ENCODE measurements at places on chromosomes 11 and 22.

DNA sequence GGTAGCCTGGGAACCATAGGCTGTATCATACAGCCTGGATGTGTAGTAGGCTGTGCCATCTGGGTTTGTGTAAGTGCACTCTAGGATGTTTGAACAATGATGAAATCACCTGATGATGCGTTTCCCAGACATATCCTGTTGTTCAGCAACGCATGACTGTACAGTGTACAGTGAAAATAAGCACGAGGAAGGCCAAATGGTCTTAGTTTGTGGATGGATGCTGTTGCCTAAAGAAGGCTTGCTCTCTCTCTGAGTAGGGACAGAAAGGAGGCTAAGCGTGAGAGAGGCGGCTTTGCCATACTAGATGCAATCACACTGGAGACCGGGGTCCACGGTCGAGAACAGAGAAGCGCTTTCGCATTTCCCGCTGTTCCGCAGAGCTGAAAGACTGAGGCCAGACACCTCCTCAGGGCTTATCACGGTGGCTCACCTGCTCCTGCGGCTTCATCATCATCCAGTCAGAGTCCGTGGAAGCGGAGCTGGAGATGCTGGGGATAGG, 27.6 kb upstream of the APLP2 start:
- DNase-seq: no peak

DNA sequence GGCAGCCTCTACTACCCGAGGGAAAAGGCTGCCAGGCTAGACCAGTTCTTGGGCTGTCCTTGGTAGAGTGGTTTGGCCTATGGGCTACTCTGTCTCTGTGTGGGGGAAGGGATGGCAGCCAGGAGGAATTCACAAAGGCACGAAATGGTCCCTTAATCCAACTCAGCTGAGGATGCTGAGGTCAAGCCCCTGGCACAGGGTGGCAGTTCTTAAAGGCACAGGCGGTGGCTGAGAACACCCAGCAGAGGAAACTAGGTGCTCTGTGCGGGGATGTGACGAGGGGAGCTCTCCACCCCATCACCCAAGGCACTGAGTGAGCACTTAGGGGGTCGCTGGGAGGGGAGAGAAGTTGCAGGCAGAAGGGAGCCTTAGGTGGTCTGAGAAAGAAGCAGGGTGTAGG, at the start of gene MFRP:
MFRP (minus strand) TSS at position 101 of the 400 bp plus-strand sequence. CDS start 192 bp downstream, outside the sequence.
- DNase-seq: no peak

GRCh38 chr11:111698852-111699559, 67.2 kb downstream of the PPP2R1B start:
- no peak for DNase-seq

DNA sequence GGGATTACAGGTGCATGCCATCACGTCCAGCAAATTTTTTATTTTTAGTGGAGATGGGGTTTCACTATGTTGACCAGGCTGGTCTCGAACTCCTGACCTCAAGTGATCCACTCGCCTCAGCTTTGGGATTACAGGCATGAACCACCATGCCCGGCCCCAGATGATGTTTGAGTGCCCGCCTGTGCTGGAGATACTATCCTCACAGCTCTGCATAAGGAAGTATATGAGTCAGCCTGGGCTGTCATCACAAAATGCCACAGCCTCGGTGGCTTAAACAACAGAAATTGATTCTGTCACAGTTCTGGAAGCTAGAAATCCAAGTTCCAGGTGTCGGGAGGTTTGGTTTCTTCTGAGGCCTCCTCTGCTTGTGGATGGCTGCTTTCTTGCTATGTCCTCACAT, 119.3 kb downstream of the OSBP2 start:
- no peak for DNase-seq

- DNase-seq: no peak
Measured at GRCh38 chr11:132855516-132855915, 676.8 kb downstream of the OPCML start.

DNA sequence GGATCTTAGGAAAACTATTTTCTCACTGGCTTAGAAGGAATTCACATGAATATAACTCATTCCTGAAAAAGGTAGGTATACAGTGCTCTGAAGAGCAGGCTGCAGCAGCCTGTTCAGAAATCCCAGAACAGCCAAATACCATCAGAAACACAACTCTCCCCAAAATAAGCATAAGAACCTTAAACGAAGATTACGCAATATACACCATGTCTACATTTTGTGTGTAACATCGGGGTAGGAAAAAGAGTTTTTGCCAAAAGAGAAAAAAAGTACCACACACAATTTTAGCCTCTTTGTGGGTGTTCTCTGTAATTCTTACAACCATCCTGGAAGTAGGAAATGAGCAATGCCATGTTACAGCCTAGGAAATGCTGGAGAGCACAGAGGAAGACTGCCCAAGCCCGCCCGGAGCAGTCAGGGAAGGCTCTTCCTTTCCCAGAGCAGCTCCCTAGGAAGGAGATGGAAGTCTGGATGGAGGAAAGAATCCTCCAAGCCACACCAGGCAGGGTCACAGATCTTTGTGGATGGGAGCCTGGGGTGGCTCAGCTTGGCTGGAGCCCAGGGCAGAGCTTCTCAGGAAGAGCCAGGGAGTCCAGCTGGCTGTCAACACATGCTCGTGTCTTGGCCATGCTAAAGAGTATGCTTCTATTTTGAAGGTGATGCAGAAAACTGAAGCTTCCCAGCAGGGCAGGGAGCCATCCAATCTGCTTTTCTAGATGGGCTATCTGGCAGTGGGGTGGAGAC, 49.7 kb upstream of the ARFGAP3 start:
- no peak for DNase-seq

GRCh38 chr22:40400159-40400558, 29.8 kb downstream of the SGSM3 start:
- no peak for DNase-seq

GRCh38 chr11:12546660-12547059, 127.6 kb upstream of the TEAD1 start:
- no peak for DNase-seq

- no peak for DNase-seq
Measured at GRCh38 chr11:70139785-70140410, 61.8 kb downstream of the ANO1 start.

DNA sequence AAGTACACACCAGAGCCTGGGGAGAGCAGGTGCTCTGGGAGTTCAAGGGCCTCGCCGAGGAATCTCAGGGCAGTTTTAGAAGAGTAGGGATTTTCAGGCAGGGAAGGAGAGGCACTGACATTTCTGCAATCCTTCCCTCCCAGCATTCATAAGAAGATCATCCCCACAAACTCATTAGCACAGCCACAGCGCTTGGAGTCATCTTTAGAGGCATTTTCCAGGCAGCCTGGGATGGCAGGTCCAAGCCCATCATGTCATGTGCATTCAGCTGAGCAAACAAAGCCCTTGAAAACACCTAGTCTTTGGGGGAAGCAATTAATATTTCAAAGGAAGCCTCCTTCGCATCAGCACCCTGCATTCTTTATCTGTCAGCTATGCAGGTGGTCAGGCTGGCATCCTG, 43.8 kb downstream of the MAP6 start:
- no peak for DNase-seq

GRCh38 chr11:16862726-16863125, 124.3 kb downstream of the C11orf58 start:
- no peak for DNase-seq

- DNase-seq: no peak
Measured at GRCh38 chr22:17077255-17077654, 7.5 kb upstream of the IL17RA start.
